ENCODE measurements at places on chromosomes 16 and 17. TPM values are rescaled to one million over a fixed set of nuclear protein-coding genes. Genes with fewer than 3 reads are reported as not detected.

DNA sequence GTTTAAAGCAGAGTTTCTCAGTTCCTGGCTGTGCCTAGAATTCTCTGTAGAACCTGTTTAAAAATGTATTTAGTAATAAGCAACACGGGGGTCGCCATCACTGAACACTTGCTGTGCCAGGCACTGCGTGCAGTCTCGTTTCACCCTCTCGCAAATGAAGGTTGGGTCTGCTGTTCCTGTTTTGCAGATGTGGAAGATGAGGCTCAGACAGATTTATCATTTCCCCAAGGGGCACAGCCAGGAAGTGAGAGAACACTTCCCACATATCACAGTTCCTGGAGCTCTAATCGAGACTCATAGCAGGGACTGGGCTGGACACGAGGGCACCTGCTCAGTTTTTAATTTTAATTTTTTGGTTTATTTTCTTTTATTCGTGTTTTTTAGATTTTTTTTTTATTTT, 122.7 kb downstream of the ABCC6 start:
- no peaks in the 10 kb centered on the region for H3K4me1 ChIP-seq
- H3K4me3 ChIP-seq: no peak overlapping the region
- no peaks in the 10 kb centered on the region for H3K27me3 ChIP-seq

GRCh38 chr16:89869911-89870310, 3.5 kb upstream of the TCF25 start:
- H3K27me3 ChIP-seq: no peaks in the 10 kb centered on the region
- no peak overlapping the region for H3K27ac ChIP-seq
- no peak overlapping the region for H3K4me3 ChIP-seq
- peaks cover 13% of the 10 kb centered on the region for H3K4me1 ChIP-seq
- no peak for DNase-seq

GRCh38 chr17:80920441-80920840, 71.2 kb upstream of the CHMP6 start:
- H3K4me1 ChIP-seq: no peaks in the 10 kb centered on the region
- no peaks in the 10 kb centered on the region for H3K27me3 ChIP-seq
- no peak for DNase-seq
- no peak overlapping the region for H3K4me3 ChIP-seq

DNA sequence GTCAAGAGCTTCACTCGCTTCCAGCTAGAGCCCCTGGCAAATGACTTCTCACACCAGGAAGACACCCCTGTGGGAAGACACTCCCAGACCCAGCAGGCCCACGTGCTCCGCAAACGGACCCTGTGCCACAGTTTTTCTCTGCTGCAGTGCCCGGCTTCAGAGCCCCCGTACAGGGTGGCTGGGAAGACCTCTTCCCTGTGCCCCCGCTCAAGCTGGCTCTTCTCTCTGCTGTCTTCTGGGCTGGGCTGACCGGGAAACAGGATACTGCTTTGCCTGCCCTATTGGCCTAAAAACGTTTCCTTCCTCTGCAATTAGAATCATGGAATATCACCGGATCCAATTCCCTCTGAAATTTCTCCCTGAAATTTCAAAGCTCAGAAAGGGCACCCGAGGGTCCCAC, 63.7 kb upstream of the CRHR1 start:
- H3K4me1 ChIP-seq: no peaks in the 10 kb centered on the region
- DNase-seq: no peak
- peaks cover 38% of the 10 kb centered on the region for H3K27me3 ChIP-seq
- peaks cover 2% of the 10 kb centered on the region for H3K36me3 ChIP-seq
- no peak overlapping the region for H3K4me3 ChIP-seq

DNA sequence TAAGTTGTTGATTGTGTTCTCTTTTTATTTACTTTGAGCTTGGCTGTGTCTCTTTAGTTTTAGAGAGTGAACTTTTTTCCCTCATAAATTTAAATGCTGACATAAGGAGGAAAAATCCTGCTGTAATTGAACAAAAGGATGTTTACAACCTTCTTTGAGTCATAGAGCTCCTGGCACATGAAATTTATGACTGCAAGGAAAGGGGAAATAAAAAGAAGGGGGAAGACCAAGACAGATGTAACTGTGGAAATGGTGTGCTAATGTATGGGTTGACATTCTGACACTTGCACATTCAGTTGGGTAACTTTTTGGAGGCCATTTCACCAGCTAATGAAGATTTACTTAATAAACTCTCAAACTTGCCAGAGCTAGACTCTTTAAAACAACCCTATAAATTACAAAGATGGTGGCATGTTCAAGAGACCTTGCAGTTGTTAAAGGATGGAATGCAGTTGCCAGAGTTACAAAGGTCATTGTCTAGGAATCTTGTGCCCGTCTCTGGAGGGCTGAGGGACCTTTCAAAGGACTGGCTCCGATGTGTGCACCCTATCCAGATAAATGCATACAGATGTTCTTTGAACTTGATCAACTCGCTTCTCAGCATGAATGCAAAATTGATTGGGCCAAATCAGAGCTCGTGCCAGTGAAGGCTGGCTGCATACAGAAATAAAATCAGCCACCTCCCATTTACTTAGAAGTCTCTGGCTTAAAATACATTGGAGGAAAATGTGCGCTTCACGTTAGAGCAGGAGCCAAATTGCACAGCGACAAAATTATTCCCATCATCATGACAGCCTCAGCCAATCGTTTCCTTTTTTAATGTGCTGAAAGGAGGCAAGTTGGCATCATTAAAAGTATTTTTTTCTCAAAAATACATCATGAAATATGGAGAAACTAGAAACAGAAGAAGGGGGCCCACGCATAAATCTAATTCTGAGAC, 289.0 kb upstream of the XYLT1 start:
- H3K4me1 ChIP-seq: no peaks in the 10 kb centered on the region
- no peak overlapping the region for H3K27ac ChIP-seq
- no peak overlapping the region for H3K4me3 ChIP-seq
- no peak for DNase-seq
- no peaks in the 10 kb centered on the region for H3K36me3 ChIP-seq

- H3K27ac ChIP-seq: no peak overlapping the region
- no peaks in the 10 kb centered on the region for H3K36me3 ChIP-seq
- H3K4me1 ChIP-seq: no peaks in the 10 kb centered on the region
Measured at GRCh38 chr17:83186751-83187421, 107.5 kb downstream of the METRNL start.

GRCh38 chr17:74337834-74338500, 11.9 kb downstream of the KIF19 start:
- no peaks in the 10 kb centered on the region for H3K36me3 ChIP-seq
- no peak overlapping the region for H3K4me3 ChIP-seq
- H3K27me3 ChIP-seq: no peaks in the 10 kb centered on the region
- no peak overlapping the region for H3K27ac ChIP-seq
- DNase-seq: no peak

- DNase-seq: no peak
- peaks cover 16% of the 10 kb centered on the region for H3K4me1 ChIP-seq
- no peaks in the 10 kb centered on the region for H3K27me3 ChIP-seq
- no peak overlapping the region for H3K4me3 ChIP-seq
- peaks cover 4% of the 10 kb centered on the region for H3K36me3 ChIP-seq
Measured at GRCh38 chr17:48139944-48140343, 32.4 kb downstream of the SNX11 start.

DNA sequence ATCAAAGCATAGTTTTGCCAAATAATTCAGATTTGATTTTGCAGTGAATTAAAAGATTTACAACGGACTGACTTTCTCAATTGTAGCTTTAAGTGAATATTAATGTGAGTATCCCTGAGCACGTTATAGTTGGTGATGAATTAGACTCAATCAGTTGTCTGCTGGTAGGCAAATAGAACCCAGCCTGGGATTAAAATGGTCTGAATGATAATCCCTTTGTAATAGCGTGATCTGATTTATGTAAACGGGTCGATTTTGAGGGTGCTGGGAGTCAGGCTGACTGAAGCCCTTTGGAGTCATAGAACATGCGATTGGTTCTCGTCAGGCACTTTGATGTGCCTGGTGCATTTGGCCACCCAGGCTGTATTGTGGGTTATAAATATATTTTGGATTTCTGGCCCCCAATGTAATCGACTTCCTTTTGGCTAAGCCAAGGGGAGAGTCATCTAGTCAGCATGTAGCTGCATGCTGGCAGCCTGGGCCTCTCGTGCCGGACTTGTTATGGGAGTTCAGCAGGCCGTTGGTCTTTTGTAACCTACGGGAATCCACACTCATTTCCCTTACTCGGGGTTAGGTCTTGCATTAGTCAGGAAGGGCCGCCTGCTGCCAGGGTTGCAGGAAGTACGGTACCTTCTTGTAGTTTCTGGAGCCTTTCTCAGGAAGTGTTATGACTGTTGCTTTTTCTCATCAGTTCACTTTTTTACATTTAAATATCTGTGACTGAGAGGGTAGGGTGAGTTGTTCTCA, 5.4 kb downstream of the PGS1 start:
- peaks cover 89% of the 10 kb centered on the region for H3K4me1 ChIP-seq
- peak overlapping the region; percentile 66 for H3K4me3 ChIP-seq
- peak overlapping the region; percentile 97 for H3K27ac ChIP-seq
- peaks cover 39% of the 10 kb centered on the region for H3K36me3 ChIP-seq
- H3K27me3 ChIP-seq: no peaks in the 10 kb centered on the region

DNA sequence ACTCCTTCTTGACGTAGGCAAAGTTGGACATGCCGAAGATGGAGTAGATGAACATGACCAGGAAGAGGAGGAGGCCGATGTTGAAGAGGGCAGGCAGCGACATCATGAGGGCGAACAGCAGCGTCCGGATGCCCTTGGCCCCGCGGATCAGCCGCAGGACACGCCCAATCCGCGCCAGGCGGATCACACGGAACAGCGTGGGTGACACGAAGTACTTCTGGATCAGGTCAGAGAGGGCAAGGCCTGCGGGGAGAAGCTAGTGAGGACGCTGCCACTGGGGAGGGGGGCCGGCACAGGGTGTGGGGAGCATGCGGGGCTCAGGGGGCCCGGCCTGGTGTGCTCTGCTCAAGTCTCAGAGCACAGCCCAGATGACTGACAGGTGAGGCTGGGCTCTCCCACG, 9.6 kb upstream of the CD79B start:
- H3K4me1 ChIP-seq: peaks cover 14% of the 10 kb centered on the region
- H3K27me3 ChIP-seq: no peaks in the 10 kb centered on the region

GRCh38 chr16:51172368-51172767, 21.3 kb upstream of the SALL1 start:
- H3K27me3 ChIP-seq: no peaks in the 10 kb centered on the region
- no peak for DNase-seq
- no peak overlapping the region for H3K4me3 ChIP-seq

DNA sequence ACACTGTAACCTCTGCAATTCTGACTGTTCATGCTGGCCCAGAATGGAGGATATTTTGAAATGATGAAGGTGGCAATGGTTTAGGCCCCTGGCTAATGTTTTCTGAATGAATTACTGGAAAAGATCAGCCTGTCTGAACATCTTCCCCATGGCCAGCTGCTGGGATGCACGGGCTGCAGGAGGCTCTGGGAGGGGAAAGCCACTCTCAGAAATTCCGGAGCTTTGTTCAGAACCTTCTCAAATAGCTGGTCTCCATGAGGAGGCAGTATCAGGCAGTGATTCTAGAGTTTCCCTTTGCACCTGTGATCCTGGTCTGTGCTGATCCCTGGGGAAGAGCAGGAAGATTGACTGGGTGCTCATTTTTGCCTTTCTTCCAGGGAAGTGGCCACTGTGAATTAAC, 5.0 kb downstream of the SLC6A2 start:
- H3K36me3 ChIP-seq: no peaks in the 10 kb centered on the region

DNA sequence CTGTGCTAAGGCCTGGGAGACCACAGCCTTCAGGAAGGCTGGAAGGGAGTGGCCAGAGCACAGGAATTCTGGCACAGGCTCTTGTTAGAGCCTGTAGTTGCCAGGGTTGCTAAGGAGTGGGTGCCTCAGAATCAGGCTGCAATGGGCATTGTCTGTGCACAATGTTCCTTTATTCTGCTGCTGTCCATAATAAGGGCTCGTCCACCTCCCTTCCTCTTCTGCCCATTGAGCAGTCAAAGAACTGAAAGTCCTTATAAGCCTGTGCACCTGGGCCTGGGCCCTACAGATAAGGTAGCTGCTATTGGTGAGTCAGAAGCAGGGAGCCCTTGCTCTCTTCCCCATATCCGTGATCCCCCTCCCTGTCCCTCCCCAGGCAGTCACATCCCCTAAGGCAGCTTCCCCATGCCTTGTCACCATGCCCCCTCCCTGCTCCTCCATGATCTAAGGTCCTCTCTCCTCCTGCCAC, 5.4 kb upstream of the CNGB1 start:
- H3K4me1 ChIP-seq: no peaks in the 10 kb centered on the region
- H3K4me3 ChIP-seq: no peak overlapping the region
- DNase-seq: no peak
- H3K27ac ChIP-seq: no peak overlapping the region
- no peaks in the 10 kb centered on the region for H3K27me3 ChIP-seq

DNA sequence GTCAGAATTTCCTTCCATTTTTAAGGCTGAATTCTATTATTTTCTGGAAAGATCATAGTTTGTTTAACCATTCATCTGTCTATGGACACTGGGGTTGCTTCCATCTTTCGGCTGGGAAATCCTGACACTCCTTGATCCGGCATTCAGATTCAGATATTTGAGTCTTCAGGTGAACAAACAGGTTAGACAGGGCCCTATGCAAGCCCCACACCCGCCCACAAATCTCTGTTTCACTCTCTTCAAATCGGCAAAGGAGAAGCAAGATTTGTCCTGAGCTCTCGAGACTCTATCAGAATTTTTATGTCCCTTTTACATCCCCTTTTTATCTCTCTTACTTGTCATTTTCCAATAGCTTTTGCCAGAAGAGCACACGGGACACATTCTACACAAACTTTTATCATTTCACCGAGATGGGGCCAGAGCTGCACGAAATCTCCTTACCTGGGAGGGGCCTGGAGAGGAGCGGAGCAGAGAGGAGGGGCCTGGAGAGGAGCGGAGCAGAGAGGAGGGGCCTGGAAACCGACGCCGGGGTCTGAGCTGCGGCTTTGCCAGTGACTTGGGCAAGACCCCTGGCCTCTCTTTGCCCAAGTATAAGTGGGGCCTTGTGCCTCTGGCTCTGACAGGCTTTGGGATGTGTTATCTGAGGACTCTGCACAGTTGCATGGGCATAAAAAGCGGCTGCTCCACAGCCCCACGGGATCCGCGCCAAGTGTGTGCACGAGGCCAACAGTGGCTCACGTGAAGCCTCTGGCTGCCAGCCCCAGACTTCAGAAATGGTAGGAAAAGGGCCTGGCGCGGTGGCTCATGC, 54.3 kb upstream of the RBFOX3 start:
- H3K4me3 ChIP-seq: no peak overlapping the region
- no peaks in the 10 kb centered on the region for H3K36me3 ChIP-seq
- peaks cover 69% of the 10 kb centered on the region for H3K27me3 ChIP-seq
- no peak for DNase-seq

GRCh38 chr17:44775838-44776621, 17.2 kb downstream of the ADAM11 start:
- no peaks in the 10 kb centered on the region for H3K36me3 ChIP-seq
- DNase-seq: no peak
- H3K4me3 ChIP-seq: peak overlapping the region; percentile 74
- no peak overlapping the region for H3K27ac ChIP-seq
- H3K4me1 ChIP-seq: peaks cover 8% of the 10 kb centered on the region
- H3K27me3 ChIP-seq: peaks cover 6% of the 10 kb centered on the region

Gene EVPL
- 2.5 TPM for total RNA-seq

Gene CSF3
- not detected for total RNA-seq

Gene CACNG1
- total RNA-seq: not detected

Gene NPIPA3
- total RNA-seq: not detected

Gene CDH5
- total RNA-seq: not detected
